ENCODE measurements at places on chromosomes 3 and 15. TPM values are rescaled to one million over a fixed set of nuclear protein-coding genes. Genes with fewer than 3 reads are reported as not detected.

Gene SLC22A13
- polyA plus RNA-seq, result 0.18 TPM

Gene IL16
- 9.1 TPM for polyA plus RNA-seq

Gene GASK1A
- polyA plus RNA-seq, result 6.1 TPM

Gene SOX2
- 0.18 TPM for polyA plus RNA-seq

Gene SPSB4
- 18.7 TPM for polyA plus RNA-seq

Gene KNL1
- polyA plus RNA-seq, result 9.0 TPM

Gene SPG11
- polyA plus RNA-seq, result 42.8 TPM

Gene LPCAT4
- 40.1 TPM for polyA plus RNA-seq

Gene MCF2L2
- polyA plus RNA-seq, result 0.21 TPM

Gene FSIP1
- 0.94 TPM for polyA plus RNA-seq
